Gastrocnemius medialis (tissue), 4 donors: ENCODE measurements at places on chromosomes 16 and 17. TPM values are rescaled to one million over a fixed set of nuclear protein-coding genes. Genes with fewer than 3 reads are reported as not detected.

- H3K27ac ChIP-seq = no peak overlapping the region
- no peaks in the 10 kb centered on the region for H3K36me3 ChIP-seq
- H3K4me3 ChIP-seq = no peak overlapping the region
- H3K27me3 ChIP-seq = no peaks in the 10 kb centered on the region
- DNase-seq = no peak
Observed at GRCh38 chr16:60407606-60408005, 1628.6 kb downstream of the CDH8 start.

- H3K27ac ChIP-seq = no peak overlapping the region
- H3K36me3 ChIP-seq = no peaks in the 10 kb centered on the region
- no peak overlapping the region for H3K4me3 ChIP-seq
- no peaks in the 10 kb centered on the region for H3K27me3 ChIP-seq
- H3K4me1 ChIP-seq = no peaks in the 10 kb centered on the region
- no peak for DNase-seq
Observed at GRCh38 chr17:56540836-56541235, 52.7 kb upstream of the NOG start.

DNA sequence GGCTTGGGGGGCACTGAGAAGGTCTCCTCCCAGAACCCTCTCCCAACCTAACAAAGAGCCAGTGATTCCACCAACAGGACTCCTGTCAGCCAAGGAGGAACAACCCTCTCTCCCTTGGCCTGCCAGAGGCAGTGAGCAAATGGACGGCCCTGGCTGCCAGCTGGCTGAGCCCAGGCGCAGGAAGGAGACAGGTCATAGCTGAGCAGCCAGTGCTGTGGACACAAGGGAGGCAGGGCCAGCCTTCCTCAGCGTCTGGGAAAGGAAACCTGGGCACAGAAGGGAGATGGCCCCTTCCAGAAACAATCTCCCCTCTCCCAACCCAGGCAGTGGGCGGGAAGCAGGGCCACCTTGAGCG lies 2.1 kb downstream of the MPO start:
- H3K4me3 ChIP-seq = peak overlapping the region; percentile 28
- no peaks in the 10 kb centered on the region for H3K36me3 ChIP-seq
- peak; percentile 27 for DNase-seq
- no peaks in the 10 kb centered on the region for H3K27me3 ChIP-seq
- H3K4me1 ChIP-seq = no peaks in the 10 kb centered on the region
- H3K27ac ChIP-seq = no peak overlapping the region

DNA sequence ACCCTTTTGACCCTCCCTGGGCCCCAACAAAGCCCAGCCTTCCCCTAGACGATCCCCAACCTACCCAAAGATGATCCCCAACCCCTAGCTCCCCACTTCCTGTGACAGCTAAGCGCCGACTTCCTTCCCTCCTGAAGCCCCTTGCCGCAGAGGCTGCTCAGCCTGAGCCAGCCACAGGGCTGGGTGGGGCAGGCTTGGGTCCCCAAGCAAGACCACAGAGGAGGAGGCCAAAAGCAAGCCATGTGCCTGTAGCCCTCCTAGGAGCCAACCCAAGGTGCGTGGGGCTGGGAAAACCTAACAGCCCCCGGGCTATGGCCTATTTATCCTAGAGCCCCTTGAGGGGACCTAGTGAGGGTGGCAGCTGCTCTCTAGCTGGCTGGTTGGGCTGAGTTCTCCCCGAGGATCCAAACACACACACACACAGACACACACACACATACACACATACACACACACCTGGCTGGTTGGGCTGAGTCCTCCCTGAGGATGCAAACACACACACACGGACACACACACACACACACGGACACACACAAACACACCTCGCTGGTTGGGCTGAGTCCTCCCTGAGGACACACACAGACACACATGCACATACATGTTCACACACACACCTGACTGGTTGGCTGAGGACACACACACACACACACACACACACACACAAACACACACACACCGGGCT lies 4.8 kb downstream of the ARRB2 start:
- H3K4me1 ChIP-seq = peaks cover 19% of the 10 kb centered on the region
- no peak overlapping the region for H3K27ac ChIP-seq
- H3K36me3 ChIP-seq = no peaks in the 10 kb centered on the region
- no peak overlapping the region for H3K4me3 ChIP-seq

- H3K36me3 ChIP-seq = no peaks in the 10 kb centered on the region
- DNase-seq = no peak
- no peak overlapping the region for H3K27ac ChIP-seq
- H3K27me3 ChIP-seq = no peaks in the 10 kb centered on the region
- no peaks in the 10 kb centered on the region for H3K4me1 ChIP-seq
Observed at GRCh38 chr17:75614006-75614405, 19.2 kb upstream of the SMIM5 start.

GRCh38 chr17:80921741-80922579 lies 69.7 kb upstream of the CHMP6 start:
- peaks cover 6% of the 10 kb centered on the region for H3K4me1 ChIP-seq
- H3K36me3 ChIP-seq = no peaks in the 10 kb centered on the region
- no peak overlapping the region for H3K27ac ChIP-seq
- no peak overlapping the region for H3K4me3 ChIP-seq
- no peak for DNase-seq

- DNase-seq = no peak
- no peaks in the 10 kb centered on the region for H3K36me3 ChIP-seq
- peaks cover 20% of the 10 kb centered on the region for H3K27me3 ChIP-seq
- no peak overlapping the region for H3K4me3 ChIP-seq
Observed at GRCh38 chr16:19166500-19166899, 1.5 kb upstream of the SYT17 start.

GRCh38 chr16:68481636-68482035 lies 33.3 kb upstream of the SMPD3 start:
- DNase-seq = no peak
- H3K27ac ChIP-seq = no peak overlapping the region
- H3K36me3 ChIP-seq = no peaks in the 10 kb centered on the region
- no peaks in the 10 kb centered on the region for H3K4me1 ChIP-seq
- H3K4me3 ChIP-seq = no peak overlapping the region
- H3K27me3 ChIP-seq = no peaks in the 10 kb centered on the region

DNA sequence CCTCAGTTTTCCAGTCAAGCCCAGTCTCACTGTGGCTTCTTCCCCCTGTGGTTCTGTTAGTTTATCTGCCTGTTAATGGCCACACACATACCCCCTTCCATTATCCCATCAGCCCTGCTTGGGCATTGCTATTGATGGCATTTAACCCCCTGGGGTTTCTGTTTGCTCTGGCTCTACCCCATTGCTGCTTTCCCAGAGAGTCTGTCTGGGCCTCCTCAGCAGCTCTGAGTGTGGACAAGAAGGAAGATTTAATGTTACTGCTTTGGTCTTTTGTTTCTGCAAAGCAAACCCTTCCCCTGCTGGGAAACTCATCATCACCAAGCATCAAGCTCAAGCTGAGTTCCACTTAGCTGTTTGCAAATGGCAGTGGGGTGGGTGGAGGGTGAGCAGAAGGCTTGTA lies 162.7 kb downstream of the CCT6B start:
- no peak overlapping the region for H3K27ac ChIP-seq
- no peaks in the 10 kb centered on the region for H3K36me3 ChIP-seq
- no peak for DNase-seq
- H3K4me3 ChIP-seq = no peak overlapping the region
- H3K4me1 ChIP-seq = no peaks in the 10 kb centered on the region

Gene ACSF2
- 40.2 TPM for total RNA-seq

Gene KRTAP4-6
- not detected for total RNA-seq

Gene HSBP1
- 9.6 TPM for total RNA-seq

Gene SLC13A2
- total RNA-seq = not detected
